ENCODE measurements at places on chromosomes 1 and 21. TPM values are rescaled to one million over a fixed set of nuclear protein-coding genes. Genes with fewer than 3 reads are reported as not detected.

The KCNE1 gene
- total RNA-seq = 0.46 TPM

The GJA9 gene
- not detected for total RNA-seq

The ARHGEF16 gene
- 2.5 TPM for total RNA-seq

The MATN1 gene
- 0.46 TPM for total RNA-seq

The KRTAP19-3 gene
- not detected for total RNA-seq

The TNNI3K gene
- total RNA-seq = 7.2 TPM

The INTS7 gene
- 32.5 TPM for total RNA-seq

The IFFO2 gene
- 12.2 TPM for total RNA-seq

The PFKL gene
- 133 TPM for total RNA-seq

The ADGRL4 gene
- 4.2 TPM for total RNA-seq

The CHI3L2 gene
- 0.92 TPM for total RNA-seq

The LYPLAL1 gene
- 64.4 TPM for total RNA-seq

The CELA3B gene
- not detected for total RNA-seq

The KRTAP11-1 gene
- total RNA-seq = not detected

The CFHR5 gene
- total RNA-seq = not detected

The VWA5B1 gene
- total RNA-seq = 4.8 TPM

The TRABD2B gene
- under 0.01 TPM for total RNA-seq

The TINAGL1 gene
- 3.0 TPM for total RNA-seq

The SLC30A1 gene
- total RNA-seq = 29.5 TPM

The ZNF436 gene
- total RNA-seq = 67.1 TPM

The AMIGO1 gene
- total RNA-seq = 16.6 TPM

The ITPKB gene
- total RNA-seq = 20.3 TPM

The LAMC2 gene
- total RNA-seq = 5.3 TPM

The FCER1G gene
- total RNA-seq = 5.3 TPM

The EPHA2 gene
- total RNA-seq = 2.5 TPM

The GPR37L1 gene
- total RNA-seq = 6.5 TPM

The LIPI gene
- not detected for total RNA-seq

The SLC6A9 gene
- 18.0 TPM for total RNA-seq

The DENND2C gene
- 2.5 TPM for total RNA-seq
